HuH-7 (cell line): ENCODE measurements at places on chromosomes 13 and 19.

DNA sequence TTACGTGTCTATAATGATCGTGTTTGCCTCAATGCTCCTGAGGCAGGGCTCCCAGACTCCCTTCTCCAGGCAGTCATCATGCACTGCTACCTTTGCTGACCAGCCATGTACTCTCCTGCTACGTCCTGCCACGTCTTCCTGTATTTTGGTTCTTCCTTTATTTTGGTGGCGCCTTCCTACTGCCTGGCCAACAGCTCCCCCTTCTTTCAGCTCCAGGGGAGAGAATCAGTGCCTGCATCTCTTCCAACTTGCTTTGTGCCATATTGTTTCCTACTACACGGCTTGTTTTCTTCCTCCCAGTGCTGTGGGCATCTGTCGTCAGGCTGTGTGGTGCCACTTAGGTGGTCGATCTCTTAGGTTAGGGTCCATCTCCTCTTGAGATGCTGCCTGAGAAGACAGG, 96.2 kb downstream of the FGF9 start:
- no peak for DNase-seq

DNA sequence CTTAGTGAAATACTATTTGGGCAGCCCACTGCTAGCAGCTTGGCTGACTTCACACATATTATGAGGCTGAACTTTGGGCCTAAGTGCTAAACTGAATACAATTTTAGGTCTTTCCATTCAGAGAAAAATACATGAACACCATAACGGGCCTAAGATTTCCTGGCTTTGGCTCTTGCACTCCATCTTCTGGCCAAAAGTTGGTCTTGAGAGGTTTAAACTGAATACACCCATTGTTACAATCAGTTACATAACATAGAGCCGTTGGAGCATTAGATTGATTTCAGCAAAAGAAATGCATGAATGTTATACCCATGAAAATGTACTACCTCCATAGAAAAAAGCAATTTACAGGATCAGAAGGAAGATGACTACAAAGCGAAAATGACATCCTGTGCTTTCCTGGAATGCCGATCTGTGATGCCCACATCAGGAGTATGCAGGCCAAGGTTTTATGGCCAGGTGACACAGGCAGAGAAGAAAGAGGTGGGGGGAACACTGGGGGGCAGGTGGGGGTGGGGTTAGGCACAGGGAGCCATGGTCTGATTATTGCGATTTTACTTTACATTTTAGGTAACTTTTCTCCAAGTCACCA, 11.1 kb upstream of the SHISA2 start:
- DNase-seq = peak; percentile 37

GRCh38 chr13:98915563-98915962, 62.3 kb downstream of the DOCK9 start:
- DNase-seq = no peak

DNA sequence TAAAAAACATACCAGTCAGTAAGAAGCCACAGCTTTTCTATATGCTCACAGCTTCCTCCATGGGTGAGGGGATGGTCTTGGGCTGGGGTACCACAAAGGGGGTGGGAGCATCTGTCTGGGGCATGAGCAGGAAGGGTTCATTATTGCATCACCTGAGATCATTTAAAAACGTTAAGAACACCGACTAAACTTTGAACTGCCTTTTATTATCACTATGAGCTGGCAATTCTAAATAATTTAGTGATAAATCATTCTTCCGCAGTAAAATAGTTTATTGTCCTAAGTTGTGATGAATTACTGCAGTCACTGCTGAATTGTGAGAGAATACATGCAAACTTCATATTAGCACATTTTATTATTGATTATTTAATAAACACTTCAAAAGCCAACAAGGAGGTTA, 71.6 kb downstream of the KL start:
- DNase-seq = no peak

- peak; percentile 51 for DNase-seq
Observed at GRCh38 chr13:30108913-30109237, 198.5 kb downstream of the KATNAL1 start.

DNA sequence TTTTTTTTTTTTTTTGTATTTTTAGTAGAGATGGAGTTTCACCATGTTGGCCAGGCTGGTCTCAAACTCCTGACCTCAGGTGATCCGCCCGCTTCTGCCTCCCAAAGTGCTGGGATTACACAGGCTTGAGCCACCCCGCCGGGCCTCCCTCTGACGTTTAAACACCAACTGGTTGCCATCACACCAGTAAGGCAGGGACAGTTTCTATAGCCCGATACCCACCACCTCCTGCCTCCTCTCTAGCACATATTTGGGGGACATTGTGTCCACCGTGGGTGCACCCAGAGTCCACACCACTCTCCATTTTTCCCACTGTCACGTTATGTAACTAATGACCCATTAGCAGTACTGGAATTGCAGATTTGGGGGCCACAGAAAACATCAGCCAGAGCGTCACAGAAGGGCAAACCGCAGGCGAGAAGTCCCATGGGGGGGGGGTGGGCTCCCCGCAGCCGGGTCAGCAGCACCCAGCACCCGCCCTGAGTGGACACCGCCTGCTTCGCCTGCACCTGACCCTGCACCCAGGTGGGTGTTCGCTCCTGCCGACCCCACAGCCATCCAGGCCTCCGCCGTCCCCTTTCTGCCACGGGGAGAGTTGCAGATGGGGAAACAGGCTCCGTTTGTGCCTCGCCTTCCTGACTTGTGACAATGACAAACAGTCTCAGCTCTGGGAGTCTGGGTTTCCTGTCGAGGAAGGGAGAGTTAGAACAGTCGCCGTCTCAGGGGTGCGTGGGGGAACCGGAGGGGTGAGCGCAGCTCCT, 3.6 kb downstream of the ONECUT3 start:
- no peak for DNase-seq

GRCh38 chr13:20173116-20173746, 12.4 kb upstream of the GJA3 start:
- DNase-seq = no peak
